Bronchial smooth muscle cell (primary cell): ENCODE measurements at places on chromosomes 3 and 15. TPM values are rescaled to one million over a fixed set of nuclear protein-coding genes. Genes with fewer than 3 reads are reported as not detected.

The DUOXA2 gene
- total RNA-seq: not detected in 2 replicates

The SLC28A1 gene
- not detected in 2 replicates for total RNA-seq

The CCDC39 gene
- total RNA-seq: under 0.01 and 0.52 TPM in 2 replicates

The ANKRD63 gene
- not detected in 2 replicates for total RNA-seq

The CFAP92 gene
- under 0.01 TPM in 1 of 2 replicates, not detected in the other for total RNA-seq

The TMEM40 gene
- total RNA-seq: not detected in 2 replicates

The THRB gene
- total RNA-seq: 0.09 and 0.79 TPM in 2 replicates

The GOLGA8R gene
- 2.7 TPM in 2 replicates for total RNA-seq

The TRA2B gene
- total RNA-seq: 116 and 117 TPM in 2 replicates

The SAXO2 gene
- total RNA-seq: 0.17 and 0.32 TPM in 2 replicates

The SNRPN gene
- total RNA-seq: 113 and 157 TPM in 2 replicates

The CXCR6 gene
- not detected in 2 replicates for total RNA-seq

The FOXL2NB gene
- under 0.01 TPM in 1 of 2 replicates, not detected in the other for total RNA-seq

The ACKR2 gene
- 0.26 and 0.32 TPM in 2 replicates for total RNA-seq

The CLCN2 gene
- 3.5 and 4.6 TPM in 2 replicates for total RNA-seq

The CDHR4 gene
- 0.16 and 0.43 TPM in 2 replicates for total RNA-seq

The CRYGS gene
- 0.79 and 0.94 TPM in 2 replicates for total RNA-seq

The GP5 gene
- total RNA-seq: under 0.01 and 0.09 TPM in 2 replicates

The LRRIQ4 gene
- total RNA-seq: not detected in 2 replicates

The CD276 gene
- total RNA-seq: 90.9 and 105 TPM in 2 replicates

The TM4SF1 gene
- total RNA-seq: 59.8 and 183 TPM in 2 replicates

The PLAAT1 gene
- total RNA-seq: not detected in 2 replicates

The PHC3 gene
- 21.9 and 22.2 TPM in 2 replicates for total RNA-seq

The FAN1 gene
- total RNA-seq: 14.9 and 15.4 TPM in 2 replicates
